ENCODE measurements at places on chromosomes 2 and 18. TPM values are rescaled to one million over a fixed set of nuclear protein-coding genes. Genes with fewer than 3 reads are reported as not detected.

TCF7L1 gene
- 6.0 TPM for total RNA-seq

FIGN gene
- total RNA-seq = 16.4 TPM

CCDC148 gene
- 0.30 TPM for total RNA-seq

PLGLB1 gene
- 3.2 TPM for total RNA-seq

ARHGAP15 gene
- total RNA-seq = 6.8 TPM

INPP5D gene
- 6.2 TPM for total RNA-seq

DNA sequence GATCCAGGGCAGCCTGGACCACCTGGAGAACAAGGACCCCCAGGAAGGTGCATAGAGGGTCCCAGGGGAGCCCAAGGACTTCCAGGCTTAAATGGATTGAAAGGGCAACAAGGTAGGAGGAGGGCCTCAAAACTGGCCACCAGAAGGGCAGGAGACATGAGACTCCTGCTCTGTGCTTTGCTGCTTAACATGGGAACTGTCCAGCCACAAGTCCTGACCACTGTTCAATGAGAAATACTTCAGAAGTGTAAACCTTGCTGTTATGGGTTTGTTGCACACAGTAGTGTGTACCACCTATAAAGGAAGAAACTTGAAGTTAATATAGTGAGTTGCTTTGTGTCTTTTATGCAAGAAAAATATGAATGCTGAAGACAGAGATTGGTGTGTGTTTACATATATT, 44.2 kb upstream of the MFF start:
- DNase-seq = no peak

DNA sequence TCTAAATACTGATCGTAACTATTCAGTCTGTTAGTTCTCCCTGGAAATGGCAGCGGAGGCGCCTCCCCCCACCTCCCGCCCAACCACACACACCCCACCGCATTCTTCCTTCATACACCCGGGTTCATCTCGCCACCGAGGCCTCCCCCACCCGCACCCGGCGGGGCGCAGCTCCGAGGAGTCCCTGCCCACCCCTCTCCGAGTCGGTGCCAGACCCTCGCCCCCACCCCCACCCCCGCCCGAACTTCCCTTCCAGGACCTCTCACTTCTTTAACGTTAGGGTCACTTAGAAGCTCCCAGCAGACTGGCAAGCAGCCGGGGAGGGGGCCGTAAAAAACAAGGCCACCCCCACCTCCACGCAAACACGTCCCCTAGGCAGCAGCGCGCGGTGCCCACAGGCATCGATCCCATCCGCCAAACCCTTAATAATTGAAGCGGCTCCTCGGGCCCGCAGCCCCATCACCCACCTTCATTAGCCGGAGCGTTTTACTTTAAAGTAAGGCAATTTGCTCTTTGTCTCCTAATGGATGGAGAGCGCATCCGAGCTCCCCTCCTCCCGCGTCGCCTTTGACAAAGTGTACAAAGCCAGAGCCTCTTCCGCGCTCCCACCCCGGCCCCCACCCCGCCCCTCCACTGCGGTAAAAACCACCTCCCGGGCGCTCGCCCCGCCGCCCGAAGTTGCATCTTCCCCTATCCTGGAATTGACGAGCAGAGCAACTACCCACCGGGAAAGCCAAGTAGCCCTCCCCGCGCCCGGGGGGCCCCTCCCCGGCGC, 624 bp downstream of the ZNF516 start:
- no peak for DNase-seq

DNA sequence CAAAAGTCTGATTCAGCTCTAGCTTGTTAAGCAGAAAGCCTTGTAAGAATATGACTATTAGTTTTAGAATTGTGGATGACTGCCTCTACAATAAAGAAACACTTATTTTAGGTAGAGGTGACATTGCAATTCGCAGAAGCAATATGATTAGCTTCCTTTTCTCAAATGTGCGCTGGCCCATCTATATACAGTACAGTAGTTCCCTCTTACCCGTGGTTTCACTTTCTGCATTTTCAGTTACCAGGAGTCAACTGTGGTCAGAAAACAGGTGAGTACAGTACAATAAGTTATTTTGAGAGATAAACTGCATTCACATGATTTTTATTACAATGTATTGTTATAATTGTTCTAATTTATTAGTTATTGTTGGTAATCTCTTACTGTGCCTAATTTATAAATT, 405.1 kb downstream of the GPD2 start:
- no peak for DNase-seq

DNA sequence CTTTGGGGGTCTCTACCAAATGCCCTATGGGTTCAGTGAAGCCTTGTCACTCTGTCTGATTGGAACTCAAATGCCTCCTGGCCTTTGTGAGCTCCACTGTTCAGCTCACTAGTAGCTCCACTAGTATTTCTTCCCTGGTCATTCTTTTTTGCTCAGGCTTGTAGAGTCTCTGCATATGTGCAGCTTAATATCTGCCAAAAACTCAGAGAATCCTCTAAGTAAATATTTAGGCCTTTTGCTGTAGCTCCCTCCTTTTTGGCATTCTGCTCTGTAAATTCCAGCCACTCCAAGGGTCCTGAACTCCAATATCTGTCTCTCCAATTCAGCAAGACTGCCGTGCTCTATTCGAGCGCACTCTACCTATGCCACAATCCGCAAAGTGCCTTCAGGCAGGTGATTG, 146.5 kb downstream of the MAIP1 start:
- DNase-seq = no peak

DNA sequence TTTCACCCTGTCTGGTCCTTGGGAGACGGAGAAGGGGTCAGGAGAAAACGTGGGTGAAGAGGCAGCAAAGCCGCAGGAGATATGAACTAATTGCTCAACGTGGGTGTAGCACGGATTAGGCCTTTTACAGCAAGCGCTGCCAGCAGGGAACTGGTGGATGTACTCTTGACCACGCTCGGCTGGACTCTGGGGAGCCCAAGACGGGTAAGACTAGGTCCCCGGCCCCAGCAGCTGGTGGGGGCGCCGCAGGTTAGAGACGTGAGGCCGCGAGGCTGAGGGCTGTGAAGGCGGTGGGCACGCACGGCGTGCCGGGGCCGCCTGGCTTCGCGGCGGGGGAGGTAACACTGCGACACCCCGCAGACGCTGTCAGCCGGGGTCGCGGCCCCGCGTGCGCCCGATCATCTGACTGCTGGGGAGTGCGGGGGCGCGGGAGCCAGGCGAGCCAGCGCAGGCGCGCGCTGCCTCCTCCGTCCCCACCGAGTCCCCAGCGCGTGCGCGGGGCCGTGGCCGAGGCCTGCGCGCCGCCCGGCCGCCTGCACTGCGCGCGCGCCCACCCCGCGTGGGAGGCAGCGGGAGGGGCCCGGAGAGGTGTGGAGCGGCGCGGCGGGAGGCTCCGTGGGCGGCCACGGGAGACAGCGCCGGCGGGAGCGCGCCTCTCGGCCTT, at the start of gene CLIP4:
TSS of gene CLIP4 (plus strand) at position 470 of the 664 bp plus-strand sequence. CDS start 5,974 bp downstream, outside the sequence.
- DNase-seq = no peak

DNA sequence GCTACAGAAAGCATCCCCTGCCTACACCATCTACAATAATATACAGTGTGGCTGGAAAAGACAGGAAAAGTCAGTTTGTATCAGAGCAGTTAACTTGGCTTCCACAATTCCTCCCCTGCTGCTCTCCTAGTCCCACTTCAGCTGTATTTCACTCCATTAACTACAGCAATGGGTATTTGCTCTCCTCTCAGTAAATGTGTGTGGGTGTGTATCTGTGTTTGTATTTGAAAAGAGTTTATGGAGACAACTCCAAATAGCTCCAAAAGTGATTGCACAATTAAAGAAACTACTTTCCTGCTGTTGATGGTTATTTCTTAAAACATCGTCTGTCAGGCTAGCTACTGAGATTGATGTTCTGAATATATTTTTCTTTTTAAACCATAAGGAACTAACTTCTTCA, 333.7 kb upstream of the FIGN start:
- DNase-seq = no peak

GRCh38 chr2:227657199-227657845, 9.3 kb upstream of the SCYGR5 start:
- no peak for DNase-seq

- no peak for DNase-seq
Measured at GRCh38 chr2:218648787-218649100, 10.7 kb downstream of the ZNF142 start.

DNA sequence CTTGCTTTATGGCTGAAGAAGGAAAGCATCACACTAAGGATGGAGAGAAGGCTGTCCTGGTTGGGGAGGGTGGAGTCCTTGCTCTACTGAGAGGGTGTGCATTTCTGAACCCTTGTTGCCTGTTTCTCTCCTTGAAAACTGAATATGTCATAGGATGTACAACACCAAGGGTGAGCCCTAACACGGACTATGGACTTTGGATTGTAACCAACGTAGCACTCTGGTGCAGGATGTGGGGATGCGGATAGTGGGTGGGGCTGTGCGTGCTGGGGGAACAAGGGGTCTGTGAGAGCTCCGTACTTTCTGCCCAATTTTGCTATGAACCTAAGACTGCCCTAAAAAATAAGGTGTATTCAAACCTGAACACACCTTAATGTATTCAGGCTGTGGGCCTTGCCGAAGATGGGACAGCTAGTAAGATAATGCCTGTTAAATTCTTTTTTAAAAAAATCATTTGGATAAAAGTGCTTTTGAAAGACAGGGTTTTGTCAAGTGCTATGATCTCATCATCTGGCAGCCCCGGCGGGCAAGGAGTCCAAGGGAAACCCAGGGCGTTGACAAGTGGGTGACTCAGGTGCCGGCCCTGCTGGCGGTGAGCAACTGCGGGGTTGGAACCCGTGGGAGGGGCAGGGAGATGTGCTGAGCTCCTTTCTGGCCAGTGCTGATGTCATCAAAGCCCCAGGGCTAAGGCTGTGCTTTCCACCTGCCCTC, 54.0 kb downstream of the GATA6 start:
- peak; percentile 80 for DNase-seq

- no peak for DNase-seq
Measured at GRCh38 chr2:181066333-181066732, 85.9 kb downstream of the UBE2E3 start.

- DNase-seq = peak; percentile 70
Measured at GRCh38 chr2:72012886-72013574, 134.6 kb downstream of the CYP26B1 start.

DNA sequence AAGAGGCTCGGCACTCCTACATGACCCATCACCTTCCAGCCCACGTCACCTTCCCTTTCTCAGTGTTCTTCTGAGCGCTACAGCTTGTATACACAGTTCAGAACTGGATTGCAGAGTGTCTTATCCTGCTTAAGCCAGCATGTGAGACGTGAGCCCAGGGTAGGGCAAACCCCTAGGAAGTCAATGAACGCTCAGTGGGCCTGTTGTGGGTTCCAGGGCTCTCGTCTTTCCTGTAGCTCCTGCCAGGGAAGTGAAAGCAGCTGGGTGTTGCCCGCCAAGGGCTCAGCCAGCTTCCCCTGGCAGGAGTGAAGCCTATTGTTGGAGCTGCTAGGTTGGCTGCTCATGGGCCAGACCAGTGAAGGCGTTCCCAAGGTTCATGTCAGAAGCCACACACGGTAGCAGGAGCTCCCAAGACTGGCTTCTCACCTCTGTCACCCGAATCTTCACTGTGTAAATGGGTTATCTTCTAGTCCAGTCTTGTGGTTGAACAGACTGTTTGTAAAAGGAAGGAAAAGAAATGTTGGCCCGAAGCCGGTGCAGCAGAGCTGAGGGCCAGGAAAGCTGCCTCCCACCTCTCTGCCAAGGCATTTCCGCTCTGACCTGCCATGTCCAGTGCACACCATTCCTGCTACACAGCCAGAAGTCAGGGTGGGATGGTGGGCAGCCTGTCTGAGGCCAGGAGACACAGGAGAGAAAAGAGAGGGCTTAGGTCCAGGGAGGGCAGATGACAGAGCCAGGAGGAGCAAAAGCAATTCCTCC, 69.6 kb upstream of the RMDN2 start:
- DNase-seq = peak; percentile 88

DNA sequence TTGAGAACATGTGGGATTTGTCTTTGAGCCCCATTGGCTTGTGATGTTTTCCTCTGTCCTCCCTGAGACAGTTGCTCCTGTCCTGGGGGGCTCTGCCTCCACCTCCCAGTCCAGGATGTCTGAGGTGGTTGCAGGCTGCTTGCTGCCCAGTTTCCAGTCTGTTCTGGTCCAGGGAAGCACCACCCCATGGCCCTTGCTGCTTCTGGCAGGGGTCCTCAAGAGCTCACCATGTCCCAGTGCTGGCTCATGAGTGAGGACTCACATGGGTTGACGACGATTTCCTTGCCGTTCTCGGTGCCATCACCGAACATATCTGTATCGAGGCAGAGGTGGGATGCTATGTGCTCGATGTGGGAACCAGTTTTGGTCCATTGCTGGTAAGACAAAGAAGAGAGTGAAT, 103.4 kb upstream of the CAPN13 start:
- DNase-seq = peak; percentile 31

DNA sequence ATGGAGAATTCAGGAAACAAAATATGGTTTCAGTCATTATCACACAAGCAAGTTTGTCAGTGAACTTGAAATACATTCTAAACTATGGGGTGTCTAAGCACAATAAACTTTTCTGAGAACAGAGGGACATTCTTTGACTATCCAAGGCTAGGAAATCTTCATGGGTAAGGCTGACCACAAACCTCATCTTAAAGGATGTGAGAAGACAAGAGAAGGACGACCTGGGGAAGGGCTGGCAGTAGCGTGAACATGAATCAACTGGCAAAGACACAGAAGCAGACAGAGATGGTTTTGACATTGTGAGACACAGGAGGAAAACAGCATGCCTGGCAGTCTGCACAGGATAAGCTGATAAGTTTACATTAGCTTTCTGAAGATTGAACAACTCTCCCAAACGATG, 752.4 kb upstream of the SLC8A1 start:
- no peak for DNase-seq

DNA sequence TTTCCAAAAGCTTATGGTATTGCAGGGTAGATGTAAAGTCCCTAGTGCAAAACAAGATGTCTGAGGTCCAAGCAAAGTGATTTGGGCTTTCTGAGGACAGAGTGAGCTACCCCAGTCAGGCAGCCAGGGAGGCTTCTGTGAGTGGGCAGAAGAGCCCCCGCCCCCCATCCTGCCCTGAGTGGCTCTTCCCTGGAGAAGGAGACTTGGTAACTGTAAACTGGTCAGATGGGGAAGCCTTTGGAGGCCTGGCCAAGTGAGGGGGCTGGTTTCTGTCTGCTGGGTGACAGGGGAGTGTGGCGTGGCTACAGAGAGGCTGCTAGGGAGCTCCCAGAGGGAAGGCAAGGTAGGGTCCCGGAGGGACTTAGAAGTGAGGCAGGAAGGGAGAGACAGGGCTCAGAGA, 181.3 kb upstream of the HAAO start:
- DNase-seq = peak; percentile 17

GRCh38 chr18:519019-519879, 18.7 kb upstream of the COLEC12 start:
- DNase-seq = no peak

DNA sequence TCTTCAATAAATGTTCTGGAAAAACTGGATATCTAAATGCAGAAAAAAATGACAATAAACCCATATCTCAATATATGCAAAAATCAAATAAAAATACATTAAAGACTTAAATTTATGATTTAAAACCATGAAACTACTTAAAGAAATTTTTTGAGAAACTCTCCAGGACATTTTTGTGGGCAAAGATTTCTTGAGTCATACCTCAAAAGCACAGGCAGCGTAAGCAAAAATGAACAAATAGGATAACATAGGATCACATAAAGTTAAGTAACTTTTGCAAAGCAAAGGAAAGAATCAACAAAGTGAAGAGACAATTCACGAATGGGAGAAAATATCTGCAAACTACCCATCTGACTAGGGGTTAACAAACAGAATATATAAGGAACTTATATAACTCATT, 1545.5 kb downstream of the SUCLG1 start:
- DNase-seq = no peak

GRCh38 chr2:26849056-26849999, 1.4 kb downstream of the DPYSL5 start:
- DNase-seq = no peak

Measured in cardiac septum (tissue), 1 donor.